ENCODE measurements at places on chromosomes 12 and 14.

- no peak for DNase-seq
Measured at GRCh38 chr12:131928080-131928710, 881 bp upstream of the PUS1 start.

DNA sequence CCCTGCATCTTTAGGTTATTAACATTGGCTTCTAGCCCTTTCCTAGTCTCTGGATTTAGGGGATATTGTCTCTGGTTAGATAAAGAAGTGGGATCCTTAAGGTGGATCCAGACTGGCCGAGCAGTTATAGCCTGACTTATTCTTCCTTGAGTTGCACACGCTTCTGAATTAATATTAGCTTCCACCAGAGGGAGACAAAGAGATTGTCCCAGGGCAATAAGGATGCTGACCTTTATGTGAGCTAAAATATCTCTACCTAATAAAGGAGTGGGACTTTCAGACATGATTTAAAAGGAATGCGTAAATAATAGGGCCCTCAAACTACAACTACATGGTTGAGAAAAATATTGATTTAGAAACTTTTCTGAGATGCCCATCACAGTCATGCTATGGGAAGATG lies 139.7 kb downstream of the SLCO1B3 start:
- DNase-seq, result peak; percentile 12

GRCh38 chr12:77087427-77087826 lies 22.1 kb upstream of the E2F7 start:
- no peak for DNase-seq

- no peak for DNase-seq
Measured at GRCh38 chr12:112616469-112617152, 174.9 kb upstream of the RPH3A start.

GRCh38 chr14:73663548-73664212 lies 18.9 kb downstream of the DNAL1 start:
- DNase-seq, result no peak

GRCh38 chr14:68977718-68978171 lies 1.4 kb downstream of the ACTN1 start:
- DNase-seq, result no peak
